ENCODE measurements at places on chromosomes 12 and 14.
A peak's percentile ranks its signal among the peaks of the same experiment; 100 is the strongest.

- no peak for DNase-seq
Observed at GRCh38 chr12:58310809-58311622, 369.6 kb downstream of the ATP23 start.

DNA sequence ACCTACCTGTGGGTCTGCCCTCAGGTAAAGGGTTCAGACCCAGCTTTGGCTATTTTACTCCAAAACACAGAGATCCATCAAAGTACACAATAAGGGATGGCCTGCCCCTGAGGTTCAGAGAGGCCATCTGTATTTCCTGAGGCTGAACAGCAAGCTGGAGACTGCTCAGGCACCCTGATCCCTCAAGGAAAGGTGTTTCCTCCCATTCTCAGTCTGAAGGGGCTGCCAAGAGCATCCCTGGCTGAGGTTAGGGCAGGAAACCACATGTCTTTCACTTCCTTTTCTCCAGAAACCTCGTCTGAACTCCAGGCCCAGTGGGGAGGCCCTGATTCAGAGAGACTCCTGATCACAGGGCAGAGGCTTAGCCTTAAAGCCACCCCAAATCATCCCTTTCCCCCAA lies 1.5 kb downstream of the RILPL1 start:
- DNase-seq: no peak

- no peak for DNase-seq
Observed at GRCh38 chr14:81275305-81276072, 54.7 kb upstream of the GTF2A1 start.

DNA sequence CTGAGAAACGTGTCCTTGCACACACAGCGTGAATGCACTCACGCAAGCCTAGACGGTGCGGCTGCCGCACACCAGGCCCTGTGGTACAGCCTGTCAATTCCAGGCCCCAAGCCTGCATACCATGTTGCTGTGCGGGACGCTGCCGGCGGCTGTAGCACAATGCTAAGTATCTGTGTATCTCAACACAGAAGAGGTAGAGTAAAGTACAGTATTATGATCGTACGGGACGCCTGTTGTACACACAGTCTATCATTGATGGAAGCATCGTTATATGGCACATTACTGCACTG lies 45.0 kb downstream of the AMN start:
- no peak for DNase-seq

DNA sequence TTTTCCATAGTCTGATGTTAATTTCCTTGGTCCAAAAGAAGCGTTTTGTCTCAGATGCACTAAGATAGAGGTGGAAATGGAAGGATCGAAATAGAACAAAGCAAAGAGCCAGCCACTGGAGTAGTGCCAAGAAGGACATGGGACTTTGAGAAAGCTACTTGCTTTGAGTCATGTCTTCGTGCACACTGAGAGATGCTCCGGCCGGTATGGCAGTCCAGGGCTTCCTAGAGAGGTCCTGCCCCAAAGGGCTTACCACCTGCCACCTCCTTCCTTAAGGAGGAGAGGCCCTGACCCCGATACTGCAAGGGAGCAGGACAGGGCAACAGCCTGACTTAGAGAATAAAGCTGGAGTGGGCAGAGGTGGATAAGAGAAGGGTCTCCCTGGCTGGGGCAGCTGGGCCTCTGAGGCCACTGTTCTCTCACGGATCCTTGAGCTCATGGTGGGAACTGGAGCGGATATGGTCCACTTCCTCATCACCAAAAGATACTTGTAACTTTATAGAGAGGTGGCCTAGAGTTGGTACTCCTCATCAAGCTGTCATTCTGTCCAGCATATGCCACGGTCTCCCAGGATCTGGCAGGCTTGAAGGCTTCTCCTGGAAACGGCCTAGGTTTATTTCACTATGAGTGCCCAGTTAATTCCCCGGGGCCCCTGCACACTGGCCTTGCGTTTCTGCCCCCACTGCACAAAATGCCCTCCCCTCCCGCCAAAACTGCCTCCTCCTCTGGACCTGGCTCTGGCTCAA lies 57.4 kb downstream of the FOXN3 start:
- DNase-seq: no peak

DNA sequence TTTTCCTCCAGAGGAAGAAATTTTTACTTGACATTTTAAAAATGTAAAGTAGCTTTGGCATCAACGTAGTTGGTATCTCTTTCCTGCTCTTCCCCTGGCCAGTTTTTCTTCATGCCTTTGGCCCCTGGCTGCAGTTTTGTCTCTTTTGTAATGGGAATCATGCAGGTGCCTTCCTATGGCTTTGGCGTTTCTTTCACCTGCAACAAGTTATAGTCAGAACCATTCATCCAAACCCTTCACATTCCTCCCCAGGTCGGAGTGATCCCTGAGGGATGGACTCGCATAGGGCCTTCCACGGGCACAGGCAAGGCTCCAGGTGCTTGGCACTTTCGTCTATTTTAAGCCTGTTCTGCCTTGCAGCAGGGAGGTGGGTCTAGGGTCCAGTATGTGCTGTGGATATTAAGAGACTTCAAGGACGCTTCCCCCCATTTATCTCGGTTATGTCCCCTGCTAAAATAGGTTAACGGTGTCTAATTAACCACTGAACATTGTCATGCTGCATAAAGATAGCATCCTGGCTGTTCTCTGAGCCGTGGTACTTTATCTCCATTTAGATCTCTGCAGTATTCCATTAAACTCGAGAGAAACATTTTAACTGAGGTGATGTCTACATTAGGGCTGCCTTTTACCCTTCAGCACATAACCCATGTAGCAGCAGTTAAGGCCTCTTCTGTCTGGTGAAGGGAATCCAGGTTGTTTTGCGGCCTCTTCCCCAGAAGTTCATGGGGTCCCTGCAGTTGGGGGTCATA lies 66.3 kb downstream of the IFT43 start:
- DNase-seq: no peak

DNA sequence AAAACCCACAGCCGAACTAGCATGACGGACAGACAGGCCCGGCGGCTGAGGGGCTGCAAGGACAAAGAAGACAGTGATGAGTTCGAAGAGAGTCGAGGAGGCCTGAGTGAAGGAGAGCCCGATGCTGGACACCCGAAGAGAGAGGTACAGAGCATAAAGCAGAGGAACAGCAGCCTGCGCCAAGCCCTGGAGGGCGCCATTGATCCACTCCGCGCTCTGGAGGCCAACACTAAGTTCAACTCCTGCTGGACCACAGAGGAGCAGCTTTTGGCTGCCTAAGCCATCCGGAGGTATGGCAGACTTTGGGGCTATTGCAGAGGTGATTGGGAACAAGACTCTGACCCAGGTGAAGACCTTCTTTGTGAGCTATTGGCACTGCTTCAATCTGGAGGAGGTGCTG lies 7.8 kb upstream of the PLXNC1 start:
- no peak for DNase-seq

DNA sequence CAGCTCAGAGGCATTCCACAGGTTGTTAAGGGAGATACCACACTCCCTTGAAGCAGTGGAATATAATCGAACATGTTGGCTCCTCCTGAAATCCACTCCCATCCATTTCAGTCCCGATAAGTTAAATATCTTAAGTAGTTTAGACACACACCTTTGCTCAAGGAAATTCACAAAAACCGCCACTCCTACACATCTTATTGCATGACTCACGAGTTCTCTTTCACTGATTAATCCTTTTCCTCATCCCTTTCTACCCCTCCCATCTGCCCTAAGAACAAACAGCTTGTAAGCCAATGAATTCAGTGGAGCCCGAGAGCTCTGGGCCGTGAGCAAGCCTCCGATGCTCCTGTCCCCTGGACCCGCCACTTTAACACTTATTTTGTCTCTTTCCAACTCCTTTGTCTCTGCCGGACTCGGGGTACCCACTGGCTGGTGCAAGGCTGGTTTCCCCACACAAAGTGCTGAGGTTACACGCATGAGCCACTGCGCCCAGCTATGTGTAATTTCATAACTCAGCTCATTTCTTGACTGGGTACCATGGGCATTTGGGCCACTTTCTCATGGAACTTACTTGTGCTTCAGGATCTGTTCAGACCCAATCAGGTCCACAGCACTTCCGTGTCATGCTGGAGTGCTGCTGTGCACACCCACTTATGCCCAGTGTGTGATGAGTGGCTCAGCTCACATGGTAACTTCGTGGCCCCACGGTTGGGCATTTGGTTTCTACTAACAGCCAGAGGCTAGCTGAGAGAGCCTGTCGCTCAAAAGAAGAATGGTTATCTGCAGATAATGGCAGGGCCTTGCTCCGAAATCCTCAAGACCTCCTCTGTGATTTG lies 171.8 kb upstream of the ALG10B start:
- DNase-seq: no peak

DNA sequence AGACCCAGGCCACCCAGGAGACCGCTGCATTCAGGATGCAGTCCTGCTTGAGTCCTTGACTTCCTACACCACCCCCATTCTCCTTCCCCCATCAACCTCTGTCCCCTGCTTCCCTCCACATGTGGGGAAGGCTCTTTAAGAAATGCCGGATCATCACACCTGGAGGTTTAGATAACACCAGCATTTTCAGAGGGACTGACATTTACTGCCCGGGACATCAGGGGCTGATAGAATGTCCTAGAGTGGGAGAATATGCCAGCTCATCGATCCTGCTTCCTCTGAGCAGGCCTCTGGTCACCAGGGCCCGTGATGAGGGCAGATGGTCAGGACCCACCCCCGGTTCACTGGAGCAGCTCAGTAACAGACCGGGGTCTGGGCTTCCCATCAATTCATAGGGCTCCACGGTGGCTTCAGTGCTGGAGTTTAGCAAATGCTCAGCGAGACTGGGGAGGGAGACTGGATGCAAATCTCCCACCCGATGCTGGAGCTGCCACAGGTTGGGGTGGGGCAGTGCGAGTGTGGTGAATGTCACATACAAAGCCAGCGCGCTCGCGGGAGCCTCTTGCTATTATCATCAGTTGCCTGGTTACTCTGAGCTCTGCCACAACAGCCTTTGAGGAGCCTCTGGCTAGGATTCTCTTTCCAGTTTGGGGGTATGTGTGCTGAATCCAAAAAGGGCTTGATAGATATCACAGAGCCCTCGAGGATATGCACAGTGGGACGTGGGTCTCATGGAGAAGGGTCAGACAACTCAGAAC lies 111.6 kb downstream of the RBM19 start:
- DNase-seq: no peak

DNA sequence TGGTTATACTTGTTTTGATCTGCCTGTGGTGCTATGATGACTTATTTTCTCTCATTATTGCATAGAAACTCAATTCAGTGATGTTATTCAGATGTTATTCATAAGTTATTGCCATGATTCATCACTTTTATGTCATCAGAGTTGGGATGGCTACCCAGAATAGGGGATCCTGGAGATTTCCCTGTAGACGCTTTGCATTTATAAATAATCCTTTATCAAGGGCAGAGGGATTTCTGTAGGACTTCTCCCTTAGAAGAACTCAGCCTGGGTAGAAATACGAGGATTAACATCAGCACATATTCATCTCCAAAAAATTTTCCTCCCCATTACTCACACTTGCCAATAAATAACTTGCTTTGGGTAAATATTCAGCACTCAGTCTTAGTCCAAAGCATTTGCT lies 4.9 kb downstream of the GPRC5A start:
- no peak for DNase-seq

DNA sequence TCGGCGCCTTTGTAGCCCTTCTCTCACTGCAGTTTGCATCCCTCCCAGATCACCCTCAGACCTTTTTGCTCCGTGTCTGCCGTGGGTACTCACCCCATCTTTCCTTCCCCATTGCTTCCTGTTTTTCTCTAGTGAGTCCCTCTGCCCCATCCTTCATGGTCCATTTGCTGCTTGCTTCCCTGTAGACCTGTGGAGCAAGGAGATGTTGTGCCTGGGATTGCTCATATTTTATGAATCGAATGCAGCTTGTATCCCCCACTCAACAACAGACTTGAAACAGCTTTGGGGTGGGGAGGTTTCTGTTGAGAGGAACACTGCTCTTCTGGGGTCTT lies 661 bp downstream of the DENR start:
- no peak for DNase-seq

GRCh38 chr12:84911271-84912197 lies 1.1 kb downstream of the SLC6A15 start:
- DNase-seq: no peak

DNA sequence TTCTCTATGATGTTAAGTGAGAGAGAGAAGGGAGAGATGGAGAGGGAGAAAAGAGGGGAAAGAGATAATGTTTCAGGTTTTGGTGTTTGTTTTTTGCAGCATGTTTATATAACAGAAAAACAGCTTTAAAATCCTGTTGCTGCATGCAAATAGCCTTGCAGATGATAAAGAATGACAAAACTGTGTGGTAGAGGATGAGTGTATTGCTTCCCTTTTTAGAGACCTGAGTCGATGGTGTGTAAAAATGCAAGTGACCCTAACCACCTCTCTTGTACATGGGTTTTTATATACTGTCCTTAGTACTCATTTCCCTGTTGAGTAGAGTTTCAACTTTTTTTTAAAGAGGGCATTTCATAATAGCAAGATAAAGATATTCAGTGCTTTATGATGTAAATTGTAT lies 249.1 kb downstream of the AKAP6 start:
- no peak for DNase-seq

- no peak for DNase-seq
Observed at GRCh38 chr12:121990692-121991603, 30.7 kb upstream of the BCL7A start.

DNA sequence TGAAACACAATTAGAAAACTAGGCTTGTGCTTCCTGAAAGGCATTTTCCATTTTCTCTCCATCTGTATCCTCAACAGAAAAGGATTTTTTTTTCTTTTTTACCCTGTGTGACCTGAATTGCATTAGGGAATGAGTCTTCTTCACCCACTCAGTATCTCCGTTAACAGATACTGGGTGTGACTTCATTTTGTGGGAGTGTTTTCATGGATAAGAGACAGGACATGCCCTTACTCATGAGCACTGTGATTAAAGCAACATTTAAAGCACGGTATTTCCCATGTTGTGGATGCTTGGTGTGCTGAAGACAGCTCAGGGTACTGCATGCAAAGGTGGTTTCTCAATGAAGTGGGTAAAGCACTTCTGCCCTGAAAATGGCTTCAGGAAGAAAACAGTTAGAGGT lies 1397.3 kb upstream of the TMEM132C start:
- DNase-seq: no peak

DNA sequence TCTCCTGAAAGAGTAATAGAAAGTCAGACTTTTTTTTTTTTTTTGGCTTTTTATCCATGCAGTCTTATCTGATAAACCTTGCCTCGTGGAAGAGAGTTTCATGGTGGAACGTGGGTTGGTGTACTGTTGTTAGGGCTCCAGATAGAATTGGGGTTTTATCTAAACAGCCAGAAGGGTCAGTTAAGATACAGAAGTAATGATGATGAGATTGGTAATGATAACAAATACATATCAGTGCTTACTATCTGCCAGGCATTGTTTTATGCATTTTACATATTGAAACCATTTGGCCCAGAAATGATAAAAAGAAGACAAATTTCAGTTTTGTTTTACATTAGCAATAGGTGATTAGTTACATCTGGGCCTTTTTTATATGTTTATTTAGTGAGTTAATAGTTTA lies 372.8 kb upstream of the PRICKLE1 start:
- DNase-seq: no peak

- DNase-seq: no peak
Observed at GRCh38 chr12:122999986-123000420, 19.5 kb downstream of the ARL6IP4 start.

- peak; percentile 30 for DNase-seq
Observed at GRCh38 chr14:26765768-26766520, 168.1 kb upstream of the NOVA1 start.

- no peak for DNase-seq
Observed at GRCh38 chr12:109020146-109020795, 597 bp downstream of the SVOP start.

Measured in mucosa of gallbladder (tissue), 1 donor.